ENCODE measurements at places on chromosomes 12 and 14.
A peak's percentile ranks its signal among the peaks of the same experiment; 100 is the strongest.

- DNase-seq: peak; percentile 68
Observed at GRCh38 chr12:47636908-47637780, 68.7 kb downstream of the RPAP3 start.

GRCh38 chr14:96797582-96798349, 584 bp downstream of the VRK1 start:
- peak; percentile 63 for DNase-seq

DNA sequence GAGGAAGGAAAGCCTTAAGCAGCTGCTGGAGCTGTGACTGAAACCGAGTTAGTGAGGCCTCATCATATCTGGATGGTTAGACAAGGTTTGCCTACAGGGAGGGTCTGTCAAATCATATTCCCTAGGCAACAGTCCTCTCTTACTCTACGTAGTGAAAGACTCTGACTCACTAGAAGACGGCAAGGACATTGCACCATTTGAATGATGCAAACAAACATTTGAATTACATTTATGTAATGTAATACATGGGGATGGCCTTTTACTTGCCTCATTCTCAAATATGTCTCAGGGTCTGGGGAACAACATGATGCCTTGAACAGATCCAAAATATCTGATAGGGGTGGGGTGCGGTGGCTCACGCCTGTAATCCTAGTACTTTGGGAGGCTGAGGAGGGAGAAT, 29.8 kb upstream of the STRAP start:
- DNase-seq: no peak

- no peak for DNase-seq
Observed at GRCh38 chr14:65291531-65291930, 121.0 kb upstream of the FUT8 start.

DNA sequence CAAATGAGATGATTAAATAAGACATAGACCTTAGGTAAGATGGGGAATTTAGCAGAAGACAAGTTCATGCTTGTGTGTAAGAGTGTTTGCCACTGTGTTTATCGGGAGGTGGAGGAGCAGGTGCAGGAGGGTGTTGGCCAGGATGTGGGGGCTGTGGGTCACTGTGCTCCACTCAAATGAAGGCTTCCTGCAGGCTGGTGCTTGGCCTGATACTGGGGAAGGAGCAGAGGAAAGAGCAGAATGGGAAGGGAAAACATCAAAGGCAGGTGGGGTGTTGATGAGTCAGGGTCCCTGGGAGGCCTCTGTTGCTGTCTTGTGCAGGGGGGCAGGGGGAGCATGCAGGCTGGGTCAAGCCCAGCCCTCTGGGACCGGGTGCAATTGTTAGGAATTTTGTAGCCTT, 126.5 kb downstream of the TSPAN9 start:
- no peak for DNase-seq

DNA sequence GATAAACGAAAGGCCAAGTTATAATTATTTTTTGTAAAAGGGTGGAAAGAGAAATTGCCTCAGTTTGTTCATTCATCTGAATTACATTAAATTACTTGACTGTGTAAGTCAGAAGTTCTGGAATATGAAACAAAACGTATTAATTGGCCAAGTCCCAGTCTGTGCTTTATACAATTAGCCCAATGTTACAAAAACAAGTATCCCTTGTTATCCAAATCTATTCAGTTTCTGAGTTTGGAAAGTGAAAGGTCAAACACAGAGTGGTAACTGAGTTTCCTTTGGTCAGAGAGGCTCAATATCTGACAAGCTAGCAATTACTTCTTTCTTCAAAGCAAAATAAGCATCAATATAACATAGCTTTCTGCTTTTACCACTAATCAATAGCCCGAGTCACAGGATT, 62.6 kb downstream of the SPPL3 start:
- no peak for DNase-seq

DNA sequence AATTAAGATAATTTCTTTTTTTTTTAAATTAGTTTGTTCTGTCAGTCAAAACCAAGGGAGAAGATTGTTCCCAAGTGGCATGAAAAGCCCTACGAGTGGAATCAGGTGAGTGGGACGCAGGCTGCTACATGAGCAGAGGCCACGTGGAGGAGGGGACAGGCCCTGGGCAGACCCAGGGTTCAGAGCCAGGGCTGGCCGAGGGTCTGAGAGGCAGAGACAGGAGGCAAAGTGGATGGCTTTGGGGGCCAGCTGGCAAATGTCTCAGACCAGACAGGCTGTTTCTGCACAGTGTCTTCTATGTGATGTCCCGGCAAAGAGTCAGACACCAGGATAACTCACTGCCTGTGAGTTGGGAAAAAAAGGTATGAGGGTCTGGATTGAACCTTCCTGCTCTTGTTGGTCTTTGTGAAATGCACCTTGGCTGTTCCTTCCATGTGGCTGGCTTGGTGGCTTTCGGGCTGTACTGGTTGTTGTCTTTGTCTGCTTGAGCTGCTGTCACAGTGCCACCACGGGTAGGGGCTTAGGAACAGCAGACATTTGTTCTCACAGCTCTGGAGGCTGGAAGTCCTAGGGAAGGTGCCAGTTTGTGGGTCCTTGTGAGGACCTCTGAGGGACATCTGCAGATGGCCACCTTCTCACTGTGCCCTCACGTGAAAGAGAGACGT, 35.8 kb upstream of the ASPG start:
- no peak for DNase-seq

- no peak for DNase-seq
Observed at GRCh38 chr14:100857233-100857922, 31.5 kb downstream of the MEG3 start.

DNA sequence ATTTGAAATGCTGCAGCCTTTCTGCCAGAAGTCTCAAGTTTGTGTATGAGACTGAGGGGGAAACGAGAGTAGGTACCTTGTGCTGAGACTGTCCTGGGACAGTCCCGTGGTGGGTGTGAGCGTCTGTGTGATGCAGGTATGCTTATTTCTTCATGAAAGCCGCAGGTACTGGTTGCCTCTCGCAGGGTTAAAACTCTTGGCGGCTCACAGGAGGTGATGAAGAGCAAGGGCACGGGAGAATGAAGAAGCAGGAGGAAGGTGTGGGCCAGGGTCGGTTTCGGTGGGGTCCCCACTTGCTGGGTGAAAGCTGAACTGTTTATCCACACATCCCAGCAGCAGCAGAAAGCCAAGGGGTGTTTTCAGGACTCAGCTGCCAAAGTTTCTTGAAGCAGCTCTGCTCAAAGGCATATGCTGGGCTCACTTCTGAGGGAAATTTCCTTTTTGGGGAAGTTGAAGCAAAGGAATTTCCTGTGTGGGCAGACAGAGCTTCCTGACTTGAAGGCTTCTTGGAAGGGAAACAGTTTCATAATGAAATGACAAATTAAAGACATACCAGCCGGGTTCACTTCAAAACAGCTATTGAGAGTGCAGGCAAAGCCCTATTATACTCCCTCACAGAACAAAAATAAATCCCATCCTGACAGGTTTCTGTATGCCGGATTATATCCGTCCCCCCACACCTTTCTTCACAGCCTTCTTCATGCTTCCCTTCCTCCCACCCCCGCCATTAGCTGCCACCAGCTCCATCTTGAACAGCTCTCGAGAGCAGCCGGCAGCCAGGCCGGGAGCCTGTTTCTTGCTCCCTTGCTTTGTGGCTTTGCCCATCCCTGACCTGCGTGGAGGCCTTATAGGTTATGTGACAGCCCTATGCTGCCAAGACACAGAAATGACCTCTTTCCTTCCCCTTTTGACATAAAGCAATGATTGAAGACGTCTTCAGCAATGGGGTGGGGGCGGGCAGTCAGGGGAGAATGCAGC, 116.6 kb downstream of the ETV6 start:
- DNase-seq: peak; percentile 92

GRCh38 chr14:76806446-76806845, 6.2 kb downstream of the ANGEL1 start:
- DNase-seq: no peak

DNA sequence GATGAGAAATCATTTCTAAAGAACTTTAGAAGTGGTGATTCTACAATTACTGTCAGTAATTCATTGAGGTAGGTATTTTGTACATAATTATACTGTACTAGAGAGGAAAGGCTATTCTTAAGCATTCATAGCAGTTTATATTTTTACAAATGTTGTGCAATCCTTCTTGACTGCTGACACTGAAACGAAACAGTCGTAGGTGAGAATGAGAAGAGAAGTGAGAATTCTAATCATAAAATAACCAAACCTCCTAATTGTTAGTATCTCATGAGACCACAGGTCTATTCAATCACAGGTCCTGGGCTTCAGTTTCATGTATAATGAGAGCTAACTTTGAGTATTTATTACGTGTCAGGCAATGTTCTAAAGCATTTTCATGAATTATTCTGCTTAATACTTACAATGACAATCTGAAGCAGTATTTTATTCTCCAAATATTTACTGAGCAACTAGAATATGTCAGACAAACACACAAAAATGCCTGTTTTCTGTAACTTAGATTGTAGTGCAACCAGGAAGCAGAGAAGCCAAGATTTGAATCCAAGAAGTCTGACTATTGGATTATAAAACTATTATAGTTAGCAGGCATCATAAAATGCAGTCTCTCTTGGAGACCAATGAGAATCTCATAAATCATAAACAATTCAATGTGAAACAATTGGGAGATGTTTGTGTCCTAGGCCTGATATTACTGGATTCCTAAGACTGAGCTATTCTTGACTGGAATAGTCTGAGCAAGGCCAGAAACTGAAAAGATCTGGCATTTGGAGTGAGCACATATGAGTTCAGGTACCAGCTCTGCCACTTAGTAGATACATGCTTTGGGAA, 24.3 kb downstream of the RERG start:
- no peak for DNase-seq

DNA sequence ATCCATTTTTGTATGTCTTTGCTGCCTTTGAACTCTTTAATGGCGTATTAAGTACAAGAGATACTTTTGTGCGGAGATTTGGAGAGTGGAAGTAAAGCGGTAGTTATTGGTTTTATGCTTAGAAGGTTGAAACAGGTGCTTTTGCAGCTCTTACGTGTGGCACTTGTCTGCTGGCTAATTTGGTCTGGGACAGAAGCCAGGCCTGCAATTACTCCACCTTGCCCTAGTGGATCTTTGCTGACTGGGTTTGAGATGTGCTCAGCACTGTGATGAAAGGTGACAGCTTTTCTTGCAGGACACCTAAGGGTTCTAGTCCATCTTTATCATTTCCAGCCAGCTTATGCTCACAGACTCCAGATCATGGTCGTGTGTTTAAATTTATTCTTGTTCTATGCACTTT, 252.5 kb downstream of the RPL10L start:
- no peak for DNase-seq

DNA sequence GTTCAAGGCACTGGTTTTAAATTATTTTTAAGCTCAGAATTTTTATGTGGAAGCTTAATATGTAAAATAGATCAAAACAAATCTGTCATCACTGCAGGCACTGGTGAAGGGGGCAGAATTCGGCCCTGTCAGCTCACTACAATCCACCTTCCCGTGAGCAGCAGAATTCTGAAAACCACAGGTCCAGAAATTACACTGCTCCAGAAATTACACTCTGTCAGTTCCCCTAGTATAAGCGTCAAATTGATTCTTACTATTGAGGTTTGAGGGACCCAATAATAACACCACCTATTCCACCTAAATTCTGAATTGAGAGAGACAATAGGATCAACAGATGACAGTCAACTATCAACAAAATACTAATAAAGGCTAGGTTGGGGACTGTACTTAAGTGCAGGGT, 245.5 kb downstream of the PHLDA1 start:
- no peak for DNase-seq

DNA sequence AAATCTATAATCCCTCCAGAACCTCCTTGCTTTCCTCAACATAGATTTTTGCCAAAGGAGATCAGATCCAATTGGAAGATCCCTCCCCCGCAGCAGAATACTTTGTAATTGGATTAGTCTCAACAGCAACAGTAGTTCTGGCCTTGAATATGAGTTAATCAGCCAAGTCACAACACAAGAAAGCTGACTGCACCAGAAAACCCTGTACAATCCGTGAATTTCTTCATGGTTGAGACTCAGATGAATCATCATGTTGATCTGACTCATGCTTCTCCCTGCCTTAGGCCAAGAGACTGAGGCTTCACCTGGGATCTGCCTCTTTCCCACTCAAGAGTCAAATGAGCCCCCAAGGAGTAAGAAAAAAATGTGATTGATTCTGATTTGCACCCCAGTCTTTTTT, 3.0 kb upstream of the METTL17 start:
- DNase-seq: no peak

DNA sequence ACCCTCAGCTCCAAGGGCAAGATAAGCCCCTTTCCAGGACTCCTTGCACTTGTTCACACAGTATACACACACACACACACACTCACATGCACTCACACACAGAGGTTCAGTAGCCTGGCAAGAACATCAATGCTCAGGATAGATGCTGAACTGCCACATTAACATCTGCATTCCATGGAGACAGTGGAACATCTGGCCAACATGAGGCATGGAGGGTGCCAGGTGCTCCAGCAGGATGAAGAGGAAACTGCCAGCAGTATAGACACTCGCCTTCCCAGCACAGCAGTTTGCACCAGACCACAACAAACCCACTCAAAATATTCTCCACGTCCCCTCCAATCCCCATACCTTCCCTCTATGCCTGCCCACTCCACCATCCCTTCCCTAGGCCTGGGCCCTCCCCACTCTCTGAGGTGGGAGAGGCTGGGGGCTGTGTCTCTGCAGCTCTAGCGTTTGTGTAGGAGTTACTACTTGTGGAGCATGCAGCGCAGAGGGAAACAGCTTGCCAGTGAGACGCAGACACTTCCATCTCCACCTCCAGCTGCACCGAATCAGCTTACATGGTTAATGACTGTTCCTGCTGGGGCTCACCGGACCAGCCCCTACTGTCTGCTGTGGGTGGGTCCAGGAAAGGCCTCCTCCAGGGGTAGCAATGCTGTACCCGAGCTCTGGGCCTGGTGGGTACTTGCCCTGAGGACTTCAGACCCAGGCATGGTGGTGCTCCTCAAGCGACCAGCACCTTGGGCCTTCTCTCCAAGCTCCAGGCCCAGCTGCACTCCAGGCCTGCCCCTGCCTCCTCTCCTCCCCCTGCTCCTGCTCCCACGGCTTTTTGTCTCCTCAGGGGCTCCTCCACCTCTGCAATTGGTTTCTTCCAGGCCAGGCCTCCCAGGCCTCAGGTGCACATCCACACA, 18.6 kb upstream of the PLEKHG3 start:
- DNase-seq: no peak

GRCh38 chr14:68263563-68264259, 444.1 kb downstream of the RAD51B start:
- DNase-seq: no peak

- DNase-seq: no peak
Observed at GRCh38 chr12:4322726-4323125, 1.7 kb downstream of the TIGAR start.

DNA sequence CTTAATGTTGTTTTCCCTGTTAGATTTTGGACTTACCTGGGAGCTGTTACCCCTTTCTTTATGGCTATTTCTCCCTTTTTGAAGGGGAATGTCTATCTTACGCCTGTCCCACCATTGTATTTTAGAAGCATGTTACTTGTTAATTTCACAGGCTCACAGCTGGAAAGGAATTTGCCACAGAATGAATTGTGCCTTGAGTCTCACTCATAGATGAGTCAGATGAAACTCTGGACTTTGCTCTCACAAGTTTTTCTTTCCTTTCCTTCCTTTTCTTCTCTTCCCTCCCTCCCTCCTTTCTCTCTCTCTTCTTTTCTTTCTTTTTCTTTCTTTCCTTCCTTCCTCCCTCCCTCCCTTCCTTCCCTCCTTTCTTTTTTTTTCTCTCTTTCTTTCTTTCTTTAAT, 9.3 kb upstream of the ATF7IP start:
- DNase-seq: no peak

GRCh38 chr14:95071649-95072280, 85.6 kb downstream of the DICER1 start:
- DNase-seq: no peak

- DNase-seq: no peak
Observed at GRCh38 chr12:94977766-94978468, 25.6 kb downstream of the NDUFA12 start.
